ENCODE measurements at places on chromosomes 5 and 9. TPM values are rescaled to one million over a fixed set of nuclear protein-coding genes. Genes with fewer than 3 reads are reported as not detected.

- DNase-seq = no peak
Observed at GRCh38 chr5:54471398-54471797, 15.9 kb downstream of the HSPB3 start.

GRCh38 chr5:75331095-75332090, 5.6 kb upstream of the HMGCR start:
- DNase-seq = no peak

DNA sequence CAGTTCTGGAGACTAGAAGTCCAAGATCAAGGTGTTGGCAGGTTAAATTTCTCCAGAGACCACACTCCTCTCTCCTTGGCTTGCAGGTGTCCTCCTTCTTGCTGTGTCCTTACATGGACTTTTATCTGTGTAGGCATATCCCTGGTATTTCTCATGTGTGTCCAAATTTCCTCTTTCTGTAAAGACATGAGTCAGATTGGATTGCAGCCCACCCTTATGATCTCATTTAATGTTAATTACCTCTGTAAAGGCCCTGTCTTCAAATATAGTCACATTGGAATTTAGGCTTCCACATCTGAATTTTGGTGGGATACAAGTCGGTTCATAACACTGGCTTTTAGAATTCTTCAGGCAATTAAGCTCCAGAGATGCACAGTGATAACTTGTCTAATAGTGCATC, 322.2 kb upstream of the GRIA1 start:
- no peak for DNase-seq

DNA sequence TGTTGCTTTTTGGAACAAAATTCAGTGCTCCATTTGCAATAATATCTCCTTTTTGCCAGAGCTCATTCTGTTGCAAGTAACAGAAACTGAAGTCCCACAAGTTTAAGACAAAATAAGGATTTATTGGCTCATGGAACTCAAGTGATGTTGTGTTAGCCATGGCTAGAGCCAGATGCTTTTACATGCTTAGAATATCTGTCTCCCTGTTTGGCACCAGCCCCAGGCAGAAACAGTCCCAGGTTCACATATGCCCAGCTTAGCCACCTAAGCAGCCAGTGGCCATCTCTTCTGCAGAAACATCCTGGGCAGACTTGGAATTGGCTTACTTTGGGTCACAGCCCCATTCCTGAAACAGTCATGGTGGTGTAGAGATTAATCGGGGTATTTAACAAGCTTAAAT, 540.9 kb upstream of the SGCD start:
- no peak for DNase-seq

DNA sequence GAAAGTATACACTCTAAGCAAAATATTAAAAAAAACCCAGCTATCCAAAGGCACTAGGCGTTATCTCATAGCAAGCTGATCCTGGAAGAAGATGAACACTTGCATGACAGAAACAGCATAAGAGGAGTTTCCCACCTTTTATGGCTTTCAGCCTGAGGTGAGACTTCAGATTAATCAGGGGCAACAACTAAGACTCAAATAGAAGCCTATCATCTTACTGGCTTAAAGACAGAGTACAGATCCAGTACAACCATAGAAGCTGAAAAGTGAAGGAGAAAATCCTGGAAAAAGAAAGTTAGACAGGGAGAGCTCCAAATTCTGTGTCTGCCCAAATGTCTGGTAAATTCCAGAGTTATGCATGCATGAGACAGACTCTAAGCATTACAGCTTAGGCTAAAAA, 360.8 kb upstream of the KCNN2 start:
- DNase-seq = no peak

GRCh38 chr5:62790348-62790747, 211.7 kb downstream of the LRRC70 start:
- DNase-seq = peak; percentile 55

GRCh38 chr5:17022296-17022695, 86.2 kb upstream of the MYO10 start:
- no peak for DNase-seq

GRCh38 chr5:169296419-169297143, 4.4 kb downstream of the SLIT3 start:
- DNase-seq = no peak

DNA sequence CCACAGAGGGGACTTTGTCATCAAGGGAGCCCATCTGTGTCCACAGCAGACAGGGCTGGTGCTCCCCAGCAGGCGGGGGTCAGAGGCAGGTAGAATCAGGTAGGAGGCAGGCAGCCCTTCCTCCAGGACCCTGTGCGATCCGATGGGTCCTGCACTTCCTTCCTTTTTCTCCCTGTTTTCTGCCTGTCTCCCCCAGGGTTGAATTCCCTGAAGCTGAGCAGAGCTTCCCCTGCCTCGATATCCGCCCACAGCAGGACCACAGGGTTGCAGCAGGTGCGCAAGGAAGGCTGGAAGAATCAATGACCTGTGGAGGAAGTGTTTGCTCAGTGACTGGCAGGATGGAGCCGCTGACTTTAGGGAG, 69.2 kb downstream of the MRPL36 start:
- DNase-seq = no peak

DNA sequence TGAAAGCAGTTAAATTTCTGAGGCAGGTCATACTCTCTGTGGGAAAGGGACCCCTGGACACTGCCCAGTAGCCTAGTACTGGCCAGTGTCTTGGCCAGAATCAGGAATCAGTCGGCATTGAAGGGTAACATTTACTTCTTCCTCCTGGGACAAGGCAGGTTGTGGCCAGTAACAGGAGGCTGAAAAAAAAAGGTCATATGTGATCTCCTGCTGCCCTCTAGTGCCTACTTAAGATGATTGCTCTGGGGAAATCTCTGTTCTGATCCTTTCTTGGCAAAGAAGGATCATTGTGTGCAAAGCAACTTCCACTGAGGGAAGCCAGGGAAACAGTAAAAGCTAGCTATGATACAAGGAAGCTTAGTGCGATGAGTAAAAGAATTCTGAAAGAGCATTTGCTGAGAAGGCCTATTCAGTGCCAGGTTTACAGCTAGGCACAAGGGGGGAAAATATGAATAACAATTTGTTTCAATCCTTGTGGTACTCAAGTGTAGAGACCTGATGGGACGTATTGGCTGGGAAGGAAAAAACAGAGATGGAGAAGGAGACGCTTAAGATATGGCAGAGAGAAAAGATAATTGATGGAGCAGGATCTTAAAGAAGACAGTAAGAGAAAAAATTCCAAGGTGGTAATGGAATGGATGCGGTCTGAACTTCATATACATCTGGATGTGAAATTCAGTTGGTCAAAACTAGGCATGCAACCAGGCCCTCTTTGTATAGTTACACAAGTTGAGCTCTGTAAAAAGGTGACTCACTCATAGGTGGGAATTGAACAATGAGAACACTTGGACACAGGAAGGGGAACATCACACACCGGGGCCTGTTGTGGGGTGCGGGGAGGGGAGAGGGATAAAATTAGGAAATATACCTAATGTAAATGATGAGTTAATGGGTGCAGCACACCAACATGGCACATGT, 25.8 kb upstream of the TRIM32 start:
- peak; percentile 29 for DNase-seq

DNA sequence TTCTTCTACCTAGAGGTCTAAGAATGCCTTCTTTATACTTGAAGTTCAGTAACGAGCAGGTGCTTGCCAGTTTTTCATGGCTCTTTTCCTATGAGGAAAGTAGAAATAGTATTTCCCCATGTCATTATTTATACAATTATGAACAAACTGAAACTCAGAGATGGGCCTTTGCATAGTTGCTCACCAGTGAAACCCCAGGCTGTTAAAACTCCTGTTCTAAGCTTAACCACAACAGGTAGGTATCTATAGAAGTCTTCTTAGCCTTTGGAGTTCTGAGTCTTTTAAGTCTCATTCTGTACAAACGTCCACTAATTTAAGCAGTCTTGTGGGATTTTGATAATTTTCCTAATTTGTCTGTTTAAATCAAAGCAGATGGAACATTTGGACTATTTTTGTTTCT, 90.1 kb downstream of the STARD4 start:
- no peak for DNase-seq

DNA sequence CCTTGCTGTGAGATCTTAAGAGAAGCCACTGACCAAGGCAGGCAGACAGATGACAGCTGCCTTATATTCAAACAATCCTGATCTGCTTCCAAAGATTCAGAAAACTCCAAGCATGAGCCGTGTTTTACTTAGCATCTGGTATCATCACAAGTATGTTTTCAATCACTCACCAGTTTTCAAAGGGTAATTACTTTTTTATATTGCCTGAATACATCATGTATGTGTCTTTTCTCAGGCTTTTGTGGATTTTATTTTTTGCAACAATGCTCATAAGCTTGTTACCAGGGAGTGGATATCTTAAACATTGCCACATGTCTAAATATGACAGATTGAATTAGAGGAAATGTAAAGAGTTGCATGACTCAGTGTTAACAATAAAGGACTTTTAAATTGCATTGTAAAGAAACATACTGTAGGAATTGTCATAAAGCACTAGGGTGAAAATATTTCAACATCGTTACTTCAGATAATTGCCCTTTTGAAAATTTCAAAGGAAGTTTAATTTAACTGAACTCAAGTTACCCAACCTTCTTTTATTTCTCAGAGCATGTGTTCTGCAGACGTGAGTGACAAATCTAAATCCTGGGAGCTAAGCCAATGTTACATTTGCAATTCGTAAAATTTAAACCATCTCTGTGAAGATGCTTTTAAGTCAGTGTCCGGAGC, 326.1 kb downstream of the PLK2 start:
- DNase-seq = no peak

DNA sequence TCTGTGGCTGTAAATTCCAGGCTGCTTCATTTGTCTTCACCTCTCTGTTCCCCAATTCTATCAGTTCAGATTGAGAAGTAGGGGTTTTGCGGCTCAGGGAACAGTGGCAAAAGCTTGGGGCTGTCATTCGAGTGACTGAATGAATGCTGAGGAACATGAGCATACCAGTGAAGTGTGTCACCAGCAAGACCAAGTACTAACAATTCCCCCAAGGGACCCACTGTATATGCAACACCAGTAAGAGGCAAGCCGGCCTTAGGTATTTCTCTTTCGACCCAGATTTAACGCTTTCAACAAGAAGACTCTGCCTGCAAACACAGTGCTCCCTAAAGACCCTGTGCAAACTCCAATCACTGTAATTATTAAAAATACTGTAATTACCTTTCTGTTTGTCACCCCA, 25.8 kb downstream of the KLHL3 start:
- DNase-seq = no peak

GRCh38 chr5:164359260-164360255, 854.1 kb downstream of the MAT2B start:
- no peak for DNase-seq

DNA sequence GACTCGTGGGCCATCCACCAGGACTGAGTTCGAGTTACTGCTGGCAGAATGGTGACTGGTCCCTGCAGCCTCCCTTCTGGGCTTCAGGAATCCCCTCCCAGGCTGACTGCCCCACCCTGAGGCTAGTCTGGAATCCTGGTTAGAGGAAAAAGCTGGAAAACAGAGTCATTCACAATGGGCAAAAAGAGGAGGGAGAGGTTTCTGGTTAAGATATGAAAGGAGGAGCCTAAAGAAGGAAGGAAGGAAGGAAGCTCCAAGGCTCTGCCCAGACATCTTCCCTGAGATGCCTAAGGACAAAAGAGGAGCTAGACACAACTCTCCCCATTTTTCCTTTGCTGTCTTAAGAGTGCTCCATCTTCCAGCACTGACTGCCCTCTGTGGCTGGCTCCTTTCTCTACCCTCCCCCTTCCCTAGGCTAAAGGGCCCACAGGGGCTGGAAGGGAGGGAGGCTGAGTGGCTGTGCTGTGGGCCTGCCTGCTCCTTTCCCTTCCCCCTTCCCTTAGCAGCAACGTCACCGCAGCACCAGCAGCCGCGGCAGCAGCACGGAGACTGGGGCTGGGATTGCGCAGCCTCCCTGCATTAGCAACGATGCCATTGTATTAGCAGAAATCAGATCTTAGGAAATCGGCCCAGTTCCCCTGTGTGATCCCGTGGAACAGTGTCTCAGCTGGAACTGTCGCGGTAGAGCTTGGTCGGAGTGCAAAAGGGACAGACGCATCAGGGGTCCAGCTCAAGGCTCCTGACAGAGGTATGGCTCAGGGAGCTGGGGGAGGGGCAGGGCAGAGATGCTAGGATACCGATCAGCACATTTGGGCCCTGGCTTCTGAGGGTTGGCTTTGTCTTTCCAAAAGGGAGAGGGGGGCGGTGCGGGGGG, 48.7 kb downstream of the RUSC2 start:
- peak; percentile 71 for DNase-seq

DNA sequence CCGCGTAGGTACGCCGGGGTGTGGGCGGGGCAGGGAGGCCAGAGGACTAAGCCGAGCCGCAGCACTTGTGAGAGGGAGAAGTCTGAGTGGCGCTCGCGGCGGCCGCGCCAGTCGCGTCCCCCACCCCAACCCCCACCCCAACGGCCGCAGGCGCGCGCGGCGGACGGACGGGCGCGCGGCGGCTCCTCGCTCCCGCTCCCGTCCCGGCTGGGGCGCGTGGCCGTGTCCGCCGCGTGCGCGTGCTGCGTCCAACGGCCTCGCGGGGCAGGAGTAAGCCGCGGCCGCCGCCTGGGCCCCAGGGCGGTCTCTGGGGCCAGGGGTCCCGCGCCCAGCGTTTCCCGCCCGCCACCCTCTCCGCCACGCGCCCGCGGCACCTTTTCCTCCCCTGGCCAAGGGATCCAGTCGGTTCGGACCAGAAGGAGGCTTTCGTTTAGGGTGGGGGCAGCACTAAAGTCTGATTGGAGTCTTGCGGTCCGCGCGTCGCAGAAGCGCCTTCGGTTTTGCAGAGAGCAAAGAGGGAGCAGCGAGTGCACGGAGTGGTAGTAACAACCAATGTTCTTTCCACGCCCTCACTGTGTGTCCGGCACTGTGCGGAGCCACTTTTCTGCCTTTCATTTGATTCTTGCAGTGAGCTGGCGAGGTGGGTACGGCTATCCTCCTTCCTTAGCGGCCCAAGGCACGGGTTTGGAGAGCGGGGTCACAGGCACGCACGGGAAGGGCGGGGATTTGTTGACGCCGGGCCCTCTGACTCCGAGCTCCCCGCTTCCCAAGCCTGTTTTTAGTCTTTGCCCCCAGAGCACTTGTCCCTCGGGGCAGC, 483 bp downstream of the G3BP1 start:
- DNase-seq = peak; percentile 46

- no peak for DNase-seq
Observed at GRCh38 chr9:80878556-80878955, 810.8 kb downstream of the TLE1 start.

DNA sequence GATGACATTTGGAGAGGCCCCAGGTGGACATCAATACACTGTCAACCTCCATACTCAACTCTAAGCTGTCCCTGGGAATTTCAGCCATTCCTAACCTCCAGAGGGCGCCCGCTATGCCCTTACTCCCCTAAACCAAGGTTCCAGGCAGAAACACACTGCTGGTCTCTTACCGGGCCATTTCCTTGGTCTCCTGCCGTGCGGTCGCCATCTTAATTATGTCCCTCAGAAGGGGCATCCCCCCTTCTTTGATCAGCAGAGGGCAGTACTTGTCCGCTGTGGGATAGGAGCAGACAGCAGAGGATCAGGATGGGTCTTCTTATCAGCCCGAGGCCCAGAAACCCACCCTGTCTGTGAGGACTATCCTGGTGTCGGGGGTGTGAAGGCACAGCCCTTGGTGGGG, 9.3 kb upstream of the ZDHHC12 start:
- peak; percentile 87 for DNase-seq

PCDHA10 gene
- total RNA-seq = 0.13 TPM

PCDHA8 gene
- not detected for total RNA-seq

DIPK1B gene
- total RNA-seq = 93.8 TPM

IL4 gene
- not detected for total RNA-seq

LCN10 gene
- 0.13 TPM for total RNA-seq

GABRA6 gene
- total RNA-seq = not detected

TMEM250 gene
- 57.1 TPM for total RNA-seq

GPR151 gene
- total RNA-seq = not detected

SH3PXD2B gene
- 24.3 TPM for total RNA-seq
